ENCODE measurements at places on chromosomes 5 and 9.
A peak's percentile ranks its signal among the peaks of the same experiment; 100 is the strongest.

GRCh38 chr5:159671886-159672285, 244.4 kb upstream of the ADRA1B start:
- no peaks in the 10 kb centered on the region for H3K36me3 ChIP-seq
- H3K4me3 ChIP-seq: no peak overlapping the region
- no peaks in the 10 kb centered on the region for H3K4me1 ChIP-seq
- H3K27me3 ChIP-seq: no peaks in the 10 kb centered on the region

GRCh38 chr9:133812077-133812868, 74.1 kb upstream of the SARDH start:
- no peak overlapping the region for H3K27ac ChIP-seq
- H3K27me3 ChIP-seq: no peaks in the 10 kb centered on the region
- peaks cover 87% of the 10 kb centered on the region for H3K36me3 ChIP-seq
- DNase-seq: peak; percentile 42

DNA sequence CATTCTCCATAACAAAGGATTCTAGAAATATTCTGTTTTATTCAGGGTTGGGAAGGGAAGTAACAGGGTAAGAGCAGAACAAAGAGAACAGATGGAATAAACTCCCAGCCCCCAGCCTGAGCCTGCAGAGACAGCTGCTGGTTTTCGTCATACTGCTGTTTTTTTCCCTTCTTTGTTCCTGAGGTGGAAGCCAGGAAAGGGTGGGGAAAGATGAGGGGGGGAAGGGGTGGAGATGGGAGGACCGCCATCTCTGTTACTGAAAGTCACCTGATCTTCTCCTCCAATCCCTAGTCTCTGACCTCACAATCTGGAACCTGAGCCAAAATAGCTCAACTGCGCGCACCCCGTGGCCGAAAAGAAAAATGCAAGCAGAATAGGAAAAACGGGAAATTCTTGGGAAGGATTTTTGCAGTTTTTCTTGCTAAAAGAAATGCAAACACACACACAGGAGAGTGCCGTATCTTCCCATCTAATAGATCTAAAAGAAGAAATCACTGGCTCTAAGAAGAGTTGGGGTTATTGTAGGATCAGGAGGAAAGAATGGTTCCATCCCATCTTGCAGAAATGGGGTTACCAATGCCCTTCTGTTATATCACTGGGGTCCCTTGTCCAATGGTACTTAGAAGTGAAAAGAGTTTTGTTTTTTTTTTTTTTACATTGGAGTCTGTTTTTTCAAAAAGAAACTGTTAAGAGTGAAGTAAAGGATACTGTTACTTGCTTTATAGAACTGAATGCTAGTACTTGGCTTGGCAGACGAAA, 57.9 kb downstream of the DIAPH1 start:
- H3K27ac ChIP-seq: no peak overlapping the region
- peak; percentile 46 for DNase-seq
- H3K4me3 ChIP-seq: no peak overlapping the region
- no peaks in the 10 kb centered on the region for H3K27me3 ChIP-seq
- H3K36me3 ChIP-seq: peaks cover 2% of the 10 kb centered on the region

- H3K4me1 ChIP-seq: no peaks in the 10 kb centered on the region
- H3K36me3 ChIP-seq: no peaks in the 10 kb centered on the region
- no peak overlapping the region for H3K27ac ChIP-seq
- H3K27me3 ChIP-seq: no peaks in the 10 kb centered on the region
- DNase-seq: no peak
- H3K4me3 ChIP-seq: no peak overlapping the region
These were observed 260.8 kb downstream of the AUH start for GRCh38 chr9:91100878-91101450.

- no peak overlapping the region for H3K27ac ChIP-seq
- H3K27me3 ChIP-seq: no peaks in the 10 kb centered on the region
- no peak overlapping the region for H3K4me3 ChIP-seq
- H3K4me1 ChIP-seq: peaks cover 3% of the 10 kb centered on the region
These were observed 277.2 kb upstream of the ZNF608 start for GRCh38 chr5:125023673-125024072.

DNA sequence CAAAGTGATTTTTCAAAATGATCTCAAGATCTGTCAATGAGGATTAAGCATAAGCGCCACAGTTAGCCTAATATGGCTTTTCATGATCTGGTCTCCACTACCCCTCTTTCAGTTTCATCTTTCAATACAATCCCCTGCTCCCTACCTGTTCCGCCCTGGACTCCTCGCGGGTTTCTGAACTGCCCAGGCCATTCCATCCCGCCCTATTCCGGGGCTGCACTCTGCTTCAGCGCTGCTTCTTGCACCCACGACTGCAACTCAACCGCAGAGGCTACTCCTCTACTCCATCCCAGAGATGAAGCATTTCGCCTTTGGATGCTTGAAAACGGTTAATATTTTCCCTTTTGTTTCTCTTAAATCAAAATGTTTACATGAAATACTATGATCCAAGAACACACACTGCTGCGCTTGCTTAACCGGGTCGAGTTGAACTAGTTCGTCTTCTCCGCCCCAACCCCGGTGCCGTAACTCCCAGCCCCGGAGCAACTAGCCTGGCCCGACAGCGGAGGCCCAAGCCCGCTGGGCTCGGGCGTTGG, 716 bp upstream of the OTULIN start:
- peak overlapping the region; percentile 98 for H3K27ac ChIP-seq
- no peaks in the 10 kb centered on the region for H3K4me1 ChIP-seq
- H3K36me3 ChIP-seq: peaks cover 6% of the 10 kb centered on the region
- peak; percentile 44 for DNase-seq
- H3K4me3 ChIP-seq: peak overlapping the region; percentile 77

DNA sequence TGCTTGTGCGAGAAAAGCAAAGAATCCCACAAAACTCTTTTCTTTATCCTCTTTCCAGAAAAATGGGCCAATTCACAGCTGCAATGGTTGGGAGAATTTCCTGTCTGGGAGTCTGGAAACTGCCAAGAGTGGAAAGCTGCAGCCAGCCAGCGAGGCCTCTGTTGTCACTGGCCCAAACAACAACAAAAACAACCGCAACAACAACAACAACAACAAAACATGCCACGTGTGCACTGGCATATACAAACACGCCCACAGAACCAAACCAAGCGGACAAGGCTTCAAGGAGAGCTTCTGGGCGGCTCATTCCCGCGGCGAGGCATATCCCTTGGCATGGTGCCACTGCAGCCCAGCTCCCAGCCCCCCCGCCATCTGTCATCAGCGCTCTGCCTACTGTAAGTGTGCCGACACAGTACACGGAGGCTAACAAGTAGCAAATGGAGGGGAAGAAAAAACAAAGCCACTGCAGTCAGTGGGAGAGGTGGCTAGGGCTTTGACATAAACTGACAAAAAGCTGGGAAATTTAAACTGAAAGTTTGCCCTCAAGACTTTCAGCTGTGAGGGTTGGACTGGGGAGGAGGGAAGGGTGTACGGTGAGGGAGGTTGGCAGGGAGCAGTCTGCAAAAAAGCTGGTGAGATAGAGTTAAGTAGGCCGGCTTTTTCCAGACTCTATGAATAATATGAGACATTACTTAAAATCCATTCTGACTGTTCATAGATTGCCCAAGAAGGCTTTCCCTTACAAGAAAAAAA, 165.0 kb upstream of the ZNF462 start:
- no peaks in the 10 kb centered on the region for H3K4me1 ChIP-seq
- H3K36me3 ChIP-seq: no peaks in the 10 kb centered on the region
- H3K27me3 ChIP-seq: no peaks in the 10 kb centered on the region
- peak; percentile 18 for DNase-seq
- H3K4me3 ChIP-seq: peak overlapping the region; percentile 0

GRCh38 chr5:116520771-116521170, 53.9 kb downstream of the SEMA6A start:
- peaks cover 32% of the 10 kb centered on the region for H3K4me1 ChIP-seq
- no peak overlapping the region for H3K27ac ChIP-seq

- H3K27ac ChIP-seq: no peak overlapping the region
- H3K4me1 ChIP-seq: no peaks in the 10 kb centered on the region
- H3K36me3 ChIP-seq: no peaks in the 10 kb centered on the region
- H3K27me3 ChIP-seq: peaks cover 8% of the 10 kb centered on the region
- no peak overlapping the region for H3K4me3 ChIP-seq
- DNase-seq: no peak
These were observed 7.0 kb downstream of the UBE2QL1 start for GRCh38 chr5:6455571-6456200.

- peaks cover 12% of the 10 kb centered on the region for H3K36me3 ChIP-seq
- no peak overlapping the region for H3K4me3 ChIP-seq
- no peak for DNase-seq
- no peaks in the 10 kb centered on the region for H3K4me1 ChIP-seq
- no peaks in the 10 kb centered on the region for H3K27me3 ChIP-seq
These were observed 44.2 kb upstream of the PHF2 start for GRCh38 chr9:93532141-93532540.

DNA sequence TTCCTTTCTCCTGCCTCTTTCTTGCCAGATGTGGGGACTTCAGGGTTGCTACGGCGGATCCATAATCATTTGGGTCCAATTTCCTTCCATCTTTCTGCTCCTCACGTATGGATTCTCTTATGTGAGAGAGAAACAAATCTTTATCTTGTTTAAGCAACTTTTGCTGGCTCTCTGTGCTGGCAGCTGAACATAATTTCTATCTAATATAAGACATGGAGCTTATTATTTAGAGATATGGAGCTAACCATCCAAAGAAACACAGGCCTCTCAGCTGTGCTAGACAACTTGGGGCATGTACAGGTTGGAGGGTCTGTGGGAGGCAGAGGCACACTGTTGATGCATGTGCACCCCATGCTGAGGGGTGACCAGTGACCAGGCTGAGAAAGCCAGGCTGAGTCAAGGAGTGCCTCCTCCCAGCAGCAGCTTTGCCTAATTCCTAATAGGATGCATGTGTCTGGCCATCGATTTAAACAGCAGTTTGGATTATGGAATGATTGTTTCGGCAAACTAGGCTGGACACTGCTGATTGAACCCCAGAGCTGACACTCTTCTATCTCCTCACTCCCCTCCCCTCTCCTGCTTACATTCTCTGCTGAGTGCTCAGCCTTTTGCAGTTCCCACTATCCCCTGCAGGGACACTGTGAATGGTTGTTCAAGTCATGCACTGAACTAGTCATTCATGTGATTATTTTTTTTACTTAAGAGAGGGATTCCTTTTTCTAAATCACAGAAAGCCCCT, 195.8 kb downstream of the ERCC6L2 start:
- no peaks in the 10 kb centered on the region for H3K27me3 ChIP-seq
- peak; percentile 55 for DNase-seq
- no peak overlapping the region for H3K4me3 ChIP-seq
- no peaks in the 10 kb centered on the region for H3K4me1 ChIP-seq

GRCh38 chr5:141765896-141766551, 84.0 kb upstream of the ARAP3 start:
- no peaks in the 10 kb centered on the region for H3K36me3 ChIP-seq
- no peak overlapping the region for H3K4me3 ChIP-seq
- no peaks in the 10 kb centered on the region for H3K4me1 ChIP-seq
- H3K27ac ChIP-seq: no peak overlapping the region

DNA sequence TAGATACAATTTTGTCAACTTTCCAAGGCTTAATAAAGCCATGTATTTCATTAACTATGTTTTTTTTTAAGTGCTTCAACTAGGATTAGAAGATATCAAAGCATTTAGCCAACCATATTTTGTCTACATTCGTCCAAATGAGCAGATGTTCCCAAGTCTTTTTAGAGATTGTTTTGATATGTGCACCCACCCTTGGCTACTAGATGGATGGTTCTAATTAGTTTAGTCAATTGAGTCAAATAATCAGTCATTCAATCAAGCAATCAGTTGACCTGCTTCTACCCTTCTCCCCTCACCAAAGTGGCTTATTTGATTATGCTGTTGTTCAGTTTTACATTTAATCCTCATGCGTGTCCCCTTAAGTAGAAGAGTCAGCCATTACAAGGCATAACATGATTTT, 319.5 kb upstream of the TNC start:
- H3K27me3 ChIP-seq: no peaks in the 10 kb centered on the region
- no peak overlapping the region for H3K4me3 ChIP-seq
- DNase-seq: no peak
- no peaks in the 10 kb centered on the region for H3K36me3 ChIP-seq
- H3K27ac ChIP-seq: no peak overlapping the region

DNA sequence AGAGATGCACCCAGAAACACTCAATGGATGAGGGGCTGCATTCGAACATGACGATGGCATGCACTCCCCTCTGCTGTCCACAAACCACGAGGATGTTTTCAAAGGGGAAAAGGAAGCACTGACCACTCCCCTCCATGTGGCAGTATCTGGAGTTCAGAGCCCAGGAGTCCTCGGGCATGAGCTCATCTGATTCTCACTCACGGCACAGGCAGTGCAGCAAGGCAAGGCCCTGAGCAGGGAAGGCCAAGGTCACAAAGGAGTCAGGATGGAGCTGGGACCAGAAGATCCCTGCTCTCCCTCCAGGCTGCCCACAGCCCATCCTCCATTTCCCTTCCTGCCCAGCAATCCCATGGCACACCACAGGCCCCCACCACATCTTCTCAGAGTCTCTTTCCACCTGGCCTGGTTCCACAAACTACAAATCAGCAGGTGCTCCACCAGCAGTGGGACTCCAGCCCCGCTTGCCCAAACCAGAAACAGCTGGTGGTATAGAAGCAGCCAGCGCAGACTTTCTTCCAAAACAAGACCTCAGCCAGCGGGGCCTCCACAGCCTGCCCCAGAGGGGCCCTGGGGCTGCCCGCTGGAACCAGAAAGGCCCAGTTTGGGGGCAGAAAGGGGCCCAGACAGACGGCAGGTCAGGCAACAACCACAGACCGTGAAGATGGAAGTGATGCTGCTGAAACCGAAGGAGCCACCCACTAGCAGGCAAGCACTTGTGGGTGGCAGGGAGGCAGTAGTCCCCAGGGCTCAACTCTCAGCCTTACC, 12.2 kb downstream of the TNIP1 start:
- H3K4me3 ChIP-seq: no peak overlapping the region
- H3K4me1 ChIP-seq: peaks cover 10% of the 10 kb centered on the region
- no peak overlapping the region for H3K27ac ChIP-seq
- DNase-seq: no peak
- no peaks in the 10 kb centered on the region for H3K27me3 ChIP-seq

DNA sequence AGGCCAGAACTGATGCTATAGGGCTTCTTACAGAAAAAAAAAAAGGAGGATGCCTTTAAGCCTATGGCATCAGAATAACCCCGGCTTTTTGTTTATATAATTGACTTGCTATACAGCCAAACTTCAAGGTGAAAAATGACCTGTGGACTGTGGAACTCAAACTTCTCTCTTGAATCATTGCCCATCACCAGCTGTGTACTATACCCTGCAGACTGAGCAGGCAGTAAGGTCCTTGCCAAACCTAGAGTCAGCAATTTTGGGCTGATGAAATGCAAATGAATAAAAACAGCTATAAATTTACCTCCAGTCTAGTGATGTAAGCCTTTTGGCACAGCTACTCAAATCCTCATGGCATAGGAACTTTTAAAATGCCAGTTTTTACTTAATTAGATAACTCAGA, 44.5 kb upstream of the PPP3R2 start:
- DNase-seq: peak; percentile 15
- H3K4me3 ChIP-seq: no peak overlapping the region
- no peaks in the 10 kb centered on the region for H3K36me3 ChIP-seq
- H3K27ac ChIP-seq: no peak overlapping the region
- H3K27me3 ChIP-seq: no peaks in the 10 kb centered on the region
- H3K4me1 ChIP-seq: no peaks in the 10 kb centered on the region

GRCh38 chr5:618450-618849, 6.3 kb downstream of the CEP72 start:
- H3K36me3 ChIP-seq: peaks cover 62% of the 10 kb centered on the region
- H3K27me3 ChIP-seq: no peaks in the 10 kb centered on the region
- no peak overlapping the region for H3K27ac ChIP-seq
- DNase-seq: no peak

Measured in small intestine (tissue), 16 donors.